ENCODE measurements at places on chromosomes 11 and 22. TPM values are rescaled to one million over a fixed set of nuclear protein-coding genes. Genes with fewer than 3 reads are reported as not detected.

PLEKHA7 gene
- total RNA-seq: 13.6 TPM

TREH gene
- total RNA-seq: not detected

PTPN5 gene
- 27.6 TPM for total RNA-seq

DNA sequence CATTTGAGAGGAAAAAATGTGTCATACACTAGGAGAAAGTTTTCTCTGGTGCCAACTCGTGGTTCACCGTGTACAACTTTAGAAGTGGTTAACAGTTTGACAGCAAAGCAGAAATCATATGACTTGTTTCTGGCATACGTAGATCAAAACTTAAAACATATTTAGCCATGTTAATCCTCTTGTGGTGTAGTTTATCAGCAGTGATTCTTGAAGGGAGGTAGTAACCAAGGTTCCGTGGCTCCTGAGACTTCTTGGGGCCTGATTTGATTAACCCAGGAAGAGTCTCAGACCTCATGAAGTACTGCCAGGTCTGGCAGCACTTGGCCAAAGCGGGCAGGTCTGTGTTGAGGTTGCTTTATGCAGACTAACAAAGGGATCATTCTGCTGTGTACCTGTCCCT is 40.5 kb downstream of the SREBF2 start:
- H3K4me1 ChIP-seq: peaks cover 6% of the 10 kb centered on the region
- H3K36me3 ChIP-seq: peaks cover 69% of the 10 kb centered on the region
- no peak for DNase-seq
- H3K4me3 ChIP-seq: no peak overlapping the region
- no peaks in the 10 kb centered on the region for H3K27me3 ChIP-seq

GRCh38 chr11:94588366-94588942 is 21.3 kb downstream of the PIWIL4 start:
- no peak overlapping the region for H3K27ac ChIP-seq
- H3K4me3 ChIP-seq: no peak overlapping the region

- H3K27me3 ChIP-seq: no peaks in the 10 kb centered on the region
- H3K36me3 ChIP-seq: no peaks in the 10 kb centered on the region
- H3K27ac ChIP-seq: no peak overlapping the region
- no peak overlapping the region for H3K4me3 ChIP-seq
- DNase-seq: no peak
Measured at GRCh38 chr11:102850973-102851745, 7.8 kb upstream of the MMP3 start.

GRCh38 chr11:62153087-62153395 is 29.2 kb downstream of the INCENP start:
- peaks cover 38% of the 10 kb centered on the region for H3K36me3 ChIP-seq
- no peaks in the 10 kb centered on the region for H3K4me1 ChIP-seq
- no peak overlapping the region for H3K27ac ChIP-seq
- no peak overlapping the region for H3K4me3 ChIP-seq
- no peak for DNase-seq

DNA sequence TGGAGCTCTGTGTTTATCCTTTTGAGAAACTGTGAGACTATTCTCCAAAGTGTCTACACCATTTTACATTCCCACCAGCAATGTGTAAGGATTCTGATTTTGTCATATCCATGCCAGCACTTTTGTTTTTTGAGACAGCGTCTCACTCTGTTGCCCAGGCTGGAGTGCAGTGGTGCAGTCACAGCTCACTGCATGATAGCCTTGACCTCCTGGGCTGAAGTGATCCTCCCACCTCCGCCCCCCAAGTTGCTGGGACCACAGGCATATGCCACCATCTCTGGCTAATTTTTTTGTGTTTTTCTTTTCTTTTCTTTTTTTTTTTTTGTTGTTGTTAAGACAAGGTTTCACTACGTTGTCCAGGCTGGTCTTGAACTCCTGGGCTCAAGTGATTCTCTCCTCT is 35.3 kb downstream of the PPP6R3 start:
- no peak overlapping the region for H3K4me3 ChIP-seq
- H3K4me1 ChIP-seq: peaks cover 7% of the 10 kb centered on the region
- H3K27me3 ChIP-seq: no peaks in the 10 kb centered on the region
- no peak for DNase-seq
- no peak overlapping the region for H3K27ac ChIP-seq
- peaks cover 5% of the 10 kb centered on the region for H3K36me3 ChIP-seq

GRCh38 chr11:1877211-1878136 is 14.2 kb downstream of the PRR33 start:
- DNase-seq: no peak
- no peaks in the 10 kb centered on the region for H3K36me3 ChIP-seq
- H3K4me3 ChIP-seq: no peak overlapping the region
- no peaks in the 10 kb centered on the region for H3K4me1 ChIP-seq
- no peaks in the 10 kb centered on the region for H3K27me3 ChIP-seq

DNA sequence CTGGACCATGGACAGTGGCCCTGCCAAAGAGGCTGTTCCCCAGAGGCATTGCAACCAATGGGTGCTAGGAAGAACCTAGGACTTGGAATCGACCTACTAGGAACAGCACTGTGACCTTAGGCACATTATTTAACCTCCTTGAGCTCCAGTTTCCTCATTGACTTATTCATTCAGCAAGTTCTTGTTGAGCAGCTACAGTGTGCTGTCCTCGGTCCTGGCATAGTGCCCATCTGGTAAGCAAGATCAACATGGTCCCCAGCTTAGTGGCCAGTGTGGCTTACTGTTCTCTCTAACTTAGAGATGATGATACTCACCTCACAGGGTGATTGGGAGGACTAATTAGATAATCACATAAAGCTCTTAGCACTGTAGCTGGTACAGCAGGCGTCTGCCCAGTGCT is 8.2 kb downstream of the ABCG4 start:
- H3K4me1 ChIP-seq: no peaks in the 10 kb centered on the region
- no peak for DNase-seq
- peaks cover 4% of the 10 kb centered on the region for H3K27me3 ChIP-seq
